ENCODE measurements at places on chromosomes 11 and 22.

DNA sequence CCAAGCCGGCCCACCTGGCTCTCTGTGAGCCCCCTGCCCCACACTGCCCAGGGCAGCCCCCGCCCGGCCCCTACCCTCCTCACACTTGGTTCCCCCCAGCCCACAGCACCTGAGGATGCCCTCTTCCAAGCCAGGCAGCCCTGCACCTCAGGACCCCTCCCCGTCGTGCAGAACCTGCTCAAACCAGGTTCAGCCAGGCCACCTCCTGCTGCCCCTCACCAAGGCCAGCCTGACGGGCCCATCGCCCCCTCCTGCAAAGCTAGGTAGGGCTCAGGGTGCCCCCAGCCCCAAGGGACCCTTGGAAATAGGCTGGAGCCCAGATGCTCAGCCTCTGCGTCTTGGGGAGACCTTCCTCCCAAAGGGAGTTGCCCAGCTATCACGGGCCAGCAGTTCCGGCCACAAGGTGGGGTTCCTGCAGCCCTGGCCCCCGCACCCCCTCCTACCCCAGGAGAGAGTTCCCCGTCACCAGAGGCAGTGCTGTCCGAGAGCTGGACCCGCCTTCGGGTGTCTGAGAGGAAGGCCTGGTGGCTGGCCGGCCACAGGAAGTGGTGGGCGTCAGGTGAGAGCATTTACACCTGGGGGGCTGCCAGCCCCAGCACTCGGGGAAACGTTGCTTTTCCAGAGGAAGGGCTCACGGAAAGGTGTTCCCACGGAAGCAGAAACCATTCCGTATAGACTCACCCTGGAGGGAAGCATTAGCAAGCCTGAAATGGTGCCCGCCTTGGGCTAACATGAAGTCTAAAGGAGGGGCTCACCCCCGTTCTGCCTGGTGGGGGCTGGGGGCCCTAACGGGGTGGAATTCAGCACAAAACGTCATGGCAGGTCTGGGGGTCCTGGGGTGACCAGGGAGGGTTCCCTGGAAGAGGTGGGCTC is 3.2 kb upstream of the SYT8 start:
- no peak for DNase-seq

- no peak for DNase-seq
Observed at GRCh38 chr22:42661985-42662831, 13.0 kb upstream of the CYB5R3 start.

GRCh38 chr11:43954241-43954640 is 11.8 kb downstream of the C11orf96 start:
- no peak for DNase-seq

DNA sequence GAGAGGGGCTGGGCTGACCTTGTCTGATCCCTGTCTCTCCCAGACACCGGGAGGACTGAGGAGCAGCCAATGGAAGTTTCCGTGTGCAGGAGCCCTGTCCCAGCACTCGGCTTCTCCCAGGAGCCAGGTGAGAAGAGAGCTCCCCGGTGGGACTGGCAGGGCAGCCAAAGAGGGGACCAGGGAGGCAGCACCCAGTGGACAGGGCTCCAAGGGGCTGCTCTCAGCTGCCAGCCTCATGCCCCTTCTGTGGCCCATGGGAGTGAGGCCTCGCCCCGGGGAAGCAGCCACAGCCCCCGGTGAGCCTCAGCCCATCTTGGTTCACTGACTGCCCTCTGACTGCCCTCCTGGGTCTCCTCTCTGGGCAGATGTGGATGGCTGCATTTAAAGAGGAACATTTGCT is 6.8 kb downstream of the SCO2 start:
- DNase-seq: no peak

DNA sequence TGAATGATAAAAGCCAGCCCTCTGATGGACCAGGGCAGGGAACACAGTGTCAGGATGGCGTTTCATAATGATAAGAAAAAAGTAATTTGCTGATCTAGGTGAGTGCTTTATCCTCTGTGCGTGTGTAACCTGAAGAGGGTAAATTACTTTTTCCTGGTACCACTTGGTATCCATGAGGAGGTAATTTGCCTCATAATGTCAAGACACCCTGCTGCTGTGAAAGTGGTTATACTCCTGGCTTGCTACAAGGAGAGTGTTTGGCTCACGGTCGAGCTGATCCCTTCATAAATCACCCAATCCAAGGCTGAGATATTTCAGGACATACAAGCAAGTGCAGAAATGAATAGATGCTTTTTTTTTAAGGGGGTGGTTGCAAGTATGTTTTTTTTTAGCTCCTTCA is 207.2 kb upstream of the PGR start:
- DNase-seq: no peak

- no peak for DNase-seq
Observed at GRCh38 chr22:37749831-37750595, 53.2 kb downstream of the TRIOBP start.

- no peak for DNase-seq
Observed at GRCh38 chr11:111923351-111923788, 4.7 kb downstream of the C11orf52 start.

- DNase-seq: no peak
Observed at GRCh38 chr11:111406589-111406988, 27.5 kb upstream of the POU2AF1 start.

GRCh38 chr11:35141571-35141971 is 2.6 kb downstream of the CD44 start:
- DNase-seq: no peak

DNA sequence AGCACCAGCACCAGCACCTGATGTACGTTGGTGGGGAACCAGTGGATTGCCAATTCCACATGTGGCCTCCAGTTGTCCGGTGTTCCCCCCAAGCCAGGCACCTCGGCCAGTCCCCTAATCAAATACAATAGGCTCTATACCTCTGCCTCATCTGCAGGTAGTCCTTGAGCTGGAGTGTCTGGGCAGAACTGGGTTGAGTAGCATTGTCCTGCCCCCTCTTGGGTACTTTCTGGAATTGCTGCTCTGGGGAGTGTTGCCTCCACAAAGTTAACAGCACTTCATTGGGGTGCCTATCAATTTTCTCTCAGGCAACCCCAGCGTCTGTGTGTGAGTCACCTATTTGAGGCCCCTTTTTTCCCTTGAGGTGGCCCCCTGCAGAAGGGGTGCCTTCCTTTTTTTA is 413.0 kb upstream of the LARGE1 start:
- DNase-seq: no peak

- no peak for DNase-seq
Observed at GRCh38 chr11:5547982-5548381, 358 bp downstream of the OR52H1 start.

DNA sequence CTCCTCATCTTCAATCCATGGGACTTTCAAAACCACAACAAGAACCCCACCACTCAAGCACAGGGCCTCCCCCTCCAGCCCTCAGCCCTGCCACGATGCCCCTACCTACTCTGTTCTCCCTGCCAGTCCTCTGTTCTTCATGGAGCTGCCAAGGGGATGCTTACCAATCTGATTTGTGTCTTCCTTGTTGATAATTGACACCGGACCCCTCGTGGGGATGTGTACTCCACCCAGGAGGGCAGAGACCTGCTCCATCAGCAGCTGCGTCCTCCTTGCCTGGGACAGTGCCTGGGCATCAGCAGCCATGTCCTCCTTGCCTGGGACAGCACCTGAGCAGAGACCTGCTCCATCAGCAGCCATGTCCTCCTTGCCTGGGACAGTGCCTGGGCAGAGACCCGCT is 1489.2 kb downstream of the TBC1D22A start:
- no peak for DNase-seq

DNA sequence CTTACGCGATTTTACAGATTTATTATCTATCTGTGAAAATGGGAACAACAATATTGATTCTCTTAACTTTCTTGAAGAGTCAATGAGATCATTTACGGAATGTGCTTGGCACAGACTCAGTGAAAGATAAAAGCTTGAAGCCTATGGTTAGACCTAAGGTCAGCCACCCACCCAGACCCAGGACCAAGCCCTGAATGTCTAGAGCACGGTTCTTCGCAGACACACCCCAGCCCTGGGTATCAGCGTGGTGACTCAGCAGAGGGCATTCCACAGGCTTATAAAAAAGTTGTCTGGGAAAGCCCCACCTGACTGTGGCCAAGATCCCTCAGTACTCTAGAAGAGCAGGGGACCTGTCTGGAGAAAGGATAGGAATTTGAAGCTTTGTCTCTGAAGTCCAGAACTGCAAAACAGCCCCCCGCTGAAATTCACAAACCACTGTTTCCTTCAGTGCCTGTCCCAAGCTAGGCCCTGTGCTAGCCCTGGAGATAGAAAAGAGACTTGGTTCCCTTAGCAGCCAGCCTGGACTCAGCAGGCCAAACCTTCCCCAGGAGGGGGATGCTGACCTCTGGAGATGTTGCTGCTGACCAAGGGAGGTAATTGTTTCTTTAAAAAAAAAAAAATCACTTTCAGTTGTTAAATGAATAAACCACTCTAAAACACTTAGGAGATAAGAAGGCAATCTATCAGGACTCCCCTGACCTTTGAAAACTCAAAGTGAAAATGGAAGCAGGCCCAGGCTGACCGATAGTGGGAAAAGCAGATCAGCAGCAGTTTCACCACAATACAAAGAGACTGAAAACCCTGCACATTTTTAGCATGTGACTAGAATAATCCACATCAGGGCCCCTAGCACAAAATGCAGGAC is 114.0 kb downstream of the ABTB2 start:
- no peak for DNase-seq

GRCh38 chr22:17443405-17444203 is 74.3 kb downstream of the CECR2 start:
- no peak for DNase-seq

- DNase-seq: no peak
Observed at GRCh38 chr11:115613986-115614632, 109.9 kb upstream of the CADM1 start.

DNA sequence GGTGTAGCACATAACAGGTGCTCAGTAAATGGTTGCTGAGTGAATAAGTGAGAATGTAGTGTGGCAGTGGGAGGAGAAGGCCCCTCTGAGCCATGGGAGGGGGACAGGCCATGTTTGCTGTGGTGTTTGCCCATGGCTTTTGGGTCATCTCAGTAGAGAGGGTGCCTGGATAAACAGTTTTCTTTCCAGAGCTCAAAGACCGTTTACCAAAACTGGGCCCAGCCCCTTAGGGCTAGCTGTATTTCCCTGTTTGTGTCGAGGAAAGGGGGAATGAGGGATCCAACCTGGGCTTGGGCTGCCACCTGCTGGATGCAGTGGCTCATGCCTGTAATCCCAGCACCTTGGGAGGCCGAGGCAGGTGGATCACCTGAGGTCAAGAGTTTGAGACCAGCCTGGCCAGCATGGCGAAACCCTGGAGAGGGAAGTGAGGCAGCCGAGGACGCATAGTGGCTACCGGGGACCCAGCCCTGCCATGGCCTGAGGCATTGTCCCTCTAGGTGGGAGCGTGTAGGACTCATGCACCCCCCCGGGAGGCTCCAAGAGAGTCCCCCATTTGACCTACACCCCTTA is 8.7 kb upstream of the LTO1 start:
- no peak for DNase-seq

DNA sequence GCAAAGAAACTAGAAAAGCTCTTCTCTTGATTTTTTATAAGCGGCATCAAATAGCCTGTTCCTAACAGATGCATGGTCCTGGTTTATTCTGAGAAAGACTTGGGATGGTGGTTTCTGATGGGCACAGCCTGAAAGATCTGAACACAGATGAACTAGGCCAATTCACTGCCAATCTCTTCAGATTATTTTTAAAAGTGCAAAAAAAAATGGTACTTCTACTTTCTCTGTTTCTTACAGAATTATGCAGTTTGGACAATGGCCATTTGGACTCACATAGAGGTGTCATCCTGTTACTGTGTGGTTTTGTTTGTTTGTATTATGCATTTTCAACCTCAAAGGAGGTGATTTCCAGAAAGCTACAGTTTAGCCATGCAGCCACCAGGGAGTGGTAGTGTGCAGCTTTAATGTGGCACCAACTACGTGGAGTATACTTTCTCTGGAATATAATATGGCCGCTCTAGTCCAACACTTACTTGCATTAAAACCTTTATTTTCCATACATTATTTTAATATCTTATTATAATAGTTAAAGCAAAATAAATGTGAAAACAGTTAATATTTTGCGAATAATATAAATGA is 469.8 kb upstream of the KIRREL3 start:
- no peak for DNase-seq

- no peak for DNase-seq
Observed at GRCh38 chr11:117565709-117566108, 231.3 kb downstream of the DSCAML1 start.

DNA sequence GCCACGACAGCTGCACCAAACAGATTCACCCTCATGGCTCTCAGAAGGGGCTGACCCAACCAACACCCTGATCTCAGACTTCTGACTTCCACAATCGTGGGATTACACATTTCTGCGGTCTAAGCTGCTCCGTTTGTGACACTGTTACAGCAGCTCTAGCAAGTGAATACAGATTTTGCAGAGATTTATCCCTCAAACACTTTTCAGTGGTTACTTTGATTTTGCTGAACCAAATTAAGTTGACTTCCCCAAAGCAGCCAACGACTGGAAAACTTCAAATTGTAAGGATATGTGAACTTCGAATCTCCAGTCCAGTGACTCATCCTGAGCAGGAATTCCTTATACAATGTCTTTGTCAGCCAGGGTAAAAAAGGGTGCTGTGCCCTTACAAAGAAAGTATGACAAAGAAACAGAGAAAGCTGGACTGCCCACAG is 14.8 kb upstream of the INCENP start:
- DNase-seq: no peak

GRCh38 chr11:117229411-117229810 is 2.5 kb downstream of the PCSK7 start:
- no peak for DNase-seq

GRCh38 chr11:22472306-22472705 is 134.1 kb downstream of the SLC17A6 start:
- no peak for DNase-seq
